ENCODE measurements at places on chromosomes 12 and 14.

- DNase-seq, result no peak
These were observed 6.4 kb upstream of the SLC38A4 start for GRCh38 chr12:46832130-46832704.

DNA sequence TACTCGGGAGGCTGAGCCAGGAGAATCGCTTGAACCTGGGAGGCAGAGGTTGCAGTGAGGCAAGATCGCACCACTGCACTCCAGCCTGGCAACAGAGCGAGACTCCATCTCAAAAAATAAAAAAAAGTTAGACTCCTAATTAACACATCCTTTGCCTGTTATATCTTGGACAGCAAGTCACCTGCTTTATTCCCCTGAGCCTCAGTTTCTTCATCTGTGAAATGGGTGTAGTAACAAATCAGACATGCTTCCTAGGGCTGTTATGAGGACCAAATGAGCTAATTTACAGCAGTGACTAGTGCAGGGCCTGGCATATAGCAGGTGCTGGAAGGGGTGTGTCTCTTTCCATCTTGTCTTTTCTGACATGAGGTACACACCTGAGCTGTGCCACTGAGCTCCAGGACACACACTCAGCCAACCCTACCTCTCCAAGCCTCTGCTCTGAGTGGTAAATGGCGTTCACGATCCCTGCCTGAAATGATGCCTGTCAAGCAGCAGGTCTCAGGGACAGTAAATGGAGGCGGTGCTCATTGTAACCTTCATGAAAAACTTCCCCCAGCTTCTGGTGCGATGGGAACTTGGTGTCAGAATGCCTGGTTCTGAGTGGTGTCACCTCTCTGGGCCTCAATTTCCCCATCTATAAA lies 31.7 kb downstream of the FOXN4 start:
- DNase-seq, result no peak

DNA sequence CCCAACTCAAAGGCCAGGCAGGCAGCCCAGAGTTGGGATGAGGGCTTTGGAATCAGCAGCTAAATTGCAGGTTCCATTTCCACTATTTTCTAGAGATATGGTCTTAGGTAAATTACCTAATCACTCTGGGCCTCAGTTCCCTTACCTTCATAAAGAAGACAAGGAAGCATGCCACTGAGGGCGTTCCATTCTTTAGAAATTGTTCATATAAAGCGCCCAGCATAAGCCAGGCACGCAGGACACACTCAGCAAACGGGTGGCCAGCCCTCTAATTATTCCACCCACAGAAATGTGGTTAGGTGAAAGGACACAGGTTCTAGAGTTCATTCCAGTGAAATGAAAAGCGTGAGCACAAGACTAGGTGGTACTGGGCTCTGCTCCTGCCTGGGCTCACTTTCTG lies 87.9 kb upstream of the BCL11B start:
- no peak for DNase-seq

GRCh38 chr12:13437541-13437940 lies 241.0 kb downstream of the EMP1 start:
- no peak for DNase-seq

GRCh38 chr12:34399631-34400410 lies 377.5 kb downstream of the ALG10 start:
- no peak for DNase-seq
